ENCODE measurements at places on chromosomes 3 and 15.

DNA sequence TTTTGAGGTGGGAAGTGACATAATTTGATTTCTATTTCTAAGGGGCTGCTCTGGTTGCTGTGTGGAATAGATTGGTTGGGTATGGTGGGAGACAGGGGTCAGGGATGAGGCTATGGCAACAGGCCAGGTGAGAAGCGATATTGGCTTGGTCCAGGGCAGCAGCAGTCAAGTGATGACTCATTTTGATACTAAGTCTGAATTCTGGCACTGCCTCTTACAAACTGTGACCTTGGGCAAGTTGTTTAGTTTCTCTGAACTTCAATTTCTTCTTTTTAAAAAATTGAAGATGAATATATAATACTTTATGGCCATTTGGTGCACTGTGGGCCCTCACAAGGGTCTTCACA is 40.4 kb upstream of the CLSTN2 start:
- no peak for DNase-seq

- DNase-seq: no peak
These were observed 41.8 kb upstream of the CCNL1 start for GRCh38 chr3:157201648-157202278.

GRCh38 chr3:123111640-123112039 is 44.8 kb downstream of the PDIA5 start:
- DNase-seq: no peak

GRCh38 chr3:185153861-185154629 is 1.2 kb upstream of the C3orf70 start:
- DNase-seq: no peak

All from activated effector memory CD4-positive, alpha-beta T cell treated with anti-CD3 and anti-CD28 coated beads, Interleukin-2, amount 50 U/mL, for 16 hours (primary cell).